ENCODE measurements at places on chromosomes 1 and 21.

- DNase-seq: no peak
These were observed 62.3 kb downstream of the SLC19A1 start for GRCh38 chr21:45479691-45480675.

DNA sequence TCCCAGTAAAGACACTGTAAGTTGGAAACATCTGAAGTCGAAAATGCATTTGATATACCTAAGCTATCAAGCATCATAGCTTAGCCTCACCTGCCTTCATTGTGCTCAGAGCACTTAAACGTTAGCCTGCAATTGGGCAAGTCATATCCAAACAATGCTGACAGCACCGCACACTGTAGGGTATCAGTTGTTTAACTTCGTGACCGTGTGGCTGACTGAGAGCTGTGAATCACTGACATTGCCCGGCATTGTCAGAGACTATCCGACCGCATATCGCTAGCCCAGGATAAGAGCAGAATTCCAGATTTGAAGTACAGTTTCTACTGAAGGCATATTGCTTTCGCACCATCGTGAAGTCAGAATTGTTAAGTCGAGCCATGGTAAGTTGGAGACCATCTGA lies 41.5 kb downstream of the GALNT2 start:
- DNase-seq: no peak

DNA sequence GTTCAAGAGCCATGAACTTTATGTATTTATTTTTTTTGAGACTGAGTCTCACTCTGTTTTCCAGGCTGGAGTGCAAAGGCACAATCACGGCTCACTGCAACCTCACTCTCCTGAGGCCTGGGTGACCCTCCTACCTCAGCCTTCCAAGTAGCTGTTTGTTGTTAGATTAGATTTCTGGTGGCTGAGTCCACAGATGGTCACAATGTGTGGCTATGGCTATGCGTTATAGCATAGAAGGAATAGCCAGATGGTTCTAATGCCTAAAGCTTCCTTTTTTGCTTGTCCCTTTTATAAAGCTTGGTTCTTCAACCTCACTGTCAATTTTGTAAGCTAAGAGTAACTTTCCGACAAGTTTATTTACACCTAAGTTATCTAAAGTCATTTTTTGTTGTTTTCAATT lies 62.3 kb upstream of the FMN2 start:
- DNase-seq: no peak

GRCh38 chr1:67634396-67634935 lies 50.5 kb upstream of the GADD45A start:
- no peak for DNase-seq

DNA sequence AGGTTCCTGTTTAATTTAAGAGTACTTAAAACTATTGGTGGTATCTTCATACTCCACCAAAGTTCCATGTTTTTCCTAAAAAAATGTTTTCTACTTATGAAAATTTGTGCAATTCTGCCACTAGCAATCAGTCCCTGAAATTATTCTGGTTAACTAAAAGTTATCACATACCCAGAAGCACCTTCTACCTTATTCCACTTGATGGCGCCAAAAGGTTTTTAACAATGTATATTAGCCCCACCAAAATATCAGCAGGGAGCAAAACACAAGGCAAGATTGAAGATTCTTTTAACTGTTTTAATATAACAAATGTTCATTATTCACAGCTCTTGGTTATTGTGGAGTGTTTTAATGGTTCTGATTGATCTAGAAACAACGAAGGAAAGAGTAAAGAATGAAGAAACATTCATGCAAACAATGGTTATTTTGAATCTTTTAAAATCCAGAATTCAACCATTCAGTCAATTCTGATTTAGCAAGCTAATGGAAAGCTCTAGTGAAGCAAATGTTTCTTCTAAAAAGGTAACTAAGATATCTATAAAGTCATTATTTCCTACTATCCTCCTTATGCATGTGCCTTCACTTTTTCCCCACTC lies 67.2 kb downstream of the TTLL7 start:
- no peak for DNase-seq

DNA sequence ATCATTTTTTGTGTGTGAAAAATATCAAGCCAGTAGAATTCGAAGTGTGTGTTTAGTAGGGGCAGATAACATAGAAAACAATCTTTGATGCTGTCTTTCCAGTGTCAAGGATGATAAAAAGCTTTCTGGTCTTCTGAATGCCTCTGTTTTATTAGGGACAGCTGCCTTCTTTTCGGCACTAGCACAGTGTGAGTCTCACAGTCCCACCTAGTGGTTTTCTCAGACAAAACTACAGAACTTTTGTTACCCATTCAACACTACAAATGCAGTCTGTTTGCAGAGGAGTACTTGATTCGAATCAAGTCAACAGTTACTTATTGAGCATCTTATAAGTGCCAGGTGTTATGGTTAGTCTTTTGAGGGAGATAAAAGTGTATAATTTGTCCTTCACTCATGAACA lies 30.6 kb upstream of the MCOLN3 start:
- no peak for DNase-seq

DNA sequence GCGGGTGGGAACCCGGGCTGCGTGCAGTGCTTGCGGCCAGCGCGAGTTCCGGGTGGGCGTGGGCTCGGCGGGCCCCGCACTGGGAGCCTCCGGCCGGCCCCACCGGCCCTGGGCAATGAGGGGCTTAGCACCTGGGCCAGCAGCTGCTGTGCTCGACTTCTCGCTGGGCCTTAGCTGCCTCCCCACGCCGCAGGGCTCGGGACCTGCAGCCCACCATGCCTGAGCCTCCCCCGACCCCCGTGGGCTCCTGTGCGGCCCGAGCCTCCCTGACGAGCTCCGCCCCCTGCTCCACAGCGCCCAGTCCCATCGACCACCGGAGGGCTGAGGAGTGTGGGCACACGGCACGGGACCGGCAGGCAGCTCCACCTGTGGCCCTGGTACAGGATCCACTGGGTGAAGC lies 23.7 kb upstream of the CLIC4 start:
- DNase-seq: no peak

- no peak for DNase-seq
These were observed 210.9 kb downstream of the TGFB2 start for GRCh38 chr1:218556016-218556415.

GRCh38 chr1:114345930-114346479 lies 165.0 kb downstream of the TRIM33 start:
- DNase-seq: no peak

DNA sequence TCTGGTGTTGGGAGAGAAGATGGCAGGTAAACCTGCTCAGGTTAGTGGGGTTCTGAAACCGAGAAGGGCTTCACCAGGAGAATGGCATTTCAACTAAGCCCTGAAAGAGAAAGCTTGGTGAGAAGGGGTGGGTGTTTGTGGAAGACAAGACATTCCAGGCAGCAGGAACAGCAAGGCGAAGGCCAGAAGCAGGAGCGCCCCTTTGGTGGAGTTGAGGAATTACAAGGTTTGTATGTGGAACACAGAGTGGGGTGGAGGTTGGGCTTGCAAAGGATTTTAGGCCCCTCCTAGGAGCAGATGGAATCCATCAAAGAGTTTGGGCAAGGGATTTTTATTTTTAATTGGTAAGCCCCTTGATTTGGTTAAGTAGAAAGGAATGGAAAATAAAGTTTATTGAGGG lies 24.8 kb upstream of the ELOA start:
- no peak for DNase-seq

- no peak for DNase-seq
These were observed 152.6 kb downstream of the ETS2 start for GRCh38 chr21:38958323-38958705.

DNA sequence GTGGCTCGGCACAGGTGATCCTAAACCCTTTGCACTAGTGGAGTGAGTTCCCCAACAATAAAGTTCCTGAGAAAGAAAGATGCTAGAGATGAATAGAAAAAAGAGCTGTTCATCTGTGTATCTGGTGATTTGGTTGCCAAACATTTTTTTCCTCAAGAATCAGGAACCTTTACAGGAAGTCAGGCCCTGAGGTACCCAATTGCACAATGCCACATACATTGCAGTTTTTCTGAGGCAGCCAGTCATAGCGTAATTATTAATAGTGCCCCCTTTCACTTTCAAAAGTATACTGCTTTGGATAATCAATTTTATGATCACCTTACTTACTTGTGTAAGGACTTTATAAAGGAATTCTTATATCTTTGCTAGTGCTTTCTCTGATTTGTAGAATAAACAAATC lies 346.3 kb upstream of the POU3F1 start:
- DNase-seq: no peak

DNA sequence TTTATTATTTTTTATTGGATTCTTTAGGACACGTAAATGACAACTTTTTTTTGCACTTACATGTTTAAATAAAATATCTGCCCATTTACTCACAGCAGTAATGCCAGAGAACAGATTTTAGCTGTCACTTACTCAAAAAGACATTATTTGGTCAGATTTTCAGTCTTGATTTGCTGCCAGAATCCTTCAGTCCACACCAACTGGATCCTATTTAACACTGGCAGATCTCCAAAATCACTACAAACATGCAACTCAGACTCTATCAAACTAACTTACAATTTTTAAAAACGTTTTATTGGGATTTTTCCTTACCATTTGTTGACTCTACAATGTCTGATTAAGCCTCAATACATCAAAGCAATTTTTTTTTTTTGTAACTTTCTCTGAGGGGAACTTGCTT lies 11.1 kb downstream of the ATP6V1G3 start:
- no peak for DNase-seq

GRCh38 chr1:201229771-201230635 lies 39.4 kb downstream of the IGFN1 start:
- no peak for DNase-seq

DNA sequence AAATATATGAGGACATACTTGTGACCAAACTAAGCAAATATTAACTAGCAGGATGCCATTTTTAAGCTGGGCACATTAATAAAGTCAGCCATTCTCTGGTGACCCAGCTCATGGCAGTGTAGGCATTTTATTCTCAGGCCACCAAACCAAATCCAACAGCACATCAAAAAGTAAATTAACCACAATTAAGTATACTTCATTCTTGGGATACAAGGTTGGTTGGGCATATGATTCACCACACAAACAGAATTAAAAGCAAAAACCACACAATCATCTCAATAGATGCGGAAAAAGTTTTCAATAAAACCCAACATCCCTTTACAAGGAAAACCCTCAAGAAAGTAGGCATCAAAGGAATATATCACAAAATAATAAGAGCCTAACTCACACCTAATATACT lies 101.3 kb downstream of the FAF1 start:
- no peak for DNase-seq

DNA sequence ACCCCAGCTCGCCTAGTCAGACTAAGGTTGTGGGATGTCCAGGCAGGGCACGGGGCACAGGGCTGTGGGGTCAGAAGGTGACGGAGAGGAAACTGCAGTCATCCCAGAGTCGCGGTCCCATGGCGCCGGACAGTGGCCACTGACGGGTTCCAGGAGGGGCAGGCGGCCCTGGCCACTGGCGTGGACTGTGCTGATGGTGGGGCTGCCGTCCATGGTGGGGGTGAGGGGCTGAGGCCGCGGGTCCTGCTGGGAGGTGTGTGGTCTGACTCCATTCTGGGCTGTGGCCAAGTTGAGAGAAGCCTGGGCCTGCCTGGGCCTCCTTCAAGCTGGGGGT lies 32.0 kb downstream of the PCNT start:
- DNase-seq: no peak

GRCh38 chr1:47694011-47694890 lies 256.4 kb downstream of the FOXD2 start:
- DNase-seq: no peak

GRCh38 chr1:201414051-201414738 lies 7.3 kb downstream of the TNNI1 start:
- DNase-seq: no peak

GRCh38 chr1:26696654-26697430 lies 1.0 kb downstream of the ARID1A start:
- DNase-seq: no peak

- DNase-seq: no peak
These were observed 128.0 kb upstream of the ERG start for GRCh38 chr21:38626306-38626705.

DNA sequence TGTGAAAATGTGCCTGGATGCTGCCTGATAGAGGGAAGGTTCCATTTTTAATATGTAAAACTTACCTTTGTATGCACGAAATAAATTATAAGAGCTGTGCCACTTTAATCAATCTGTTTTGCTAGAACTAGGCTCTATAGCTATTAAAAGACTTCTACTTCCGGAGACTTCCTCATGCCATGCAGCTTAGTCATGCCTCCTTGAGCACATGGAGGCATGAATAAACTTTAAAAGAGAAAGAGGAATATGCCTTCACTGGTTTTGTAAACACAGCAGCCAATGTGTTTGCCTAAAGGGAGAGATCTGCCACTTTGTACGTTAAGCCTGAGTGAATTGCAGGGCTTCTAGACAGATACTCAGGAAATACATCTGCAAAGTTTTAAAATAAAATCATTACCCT lies 604.6 kb downstream of the LRRIQ3 start:
- no peak for DNase-seq

GRCh38 chr1:64687725-64688327 lies 57.0 kb upstream of the RAVER2 start:
- DNase-seq: no peak

GRCh38 chr1:55380355-55380970 lies 165.3 kb upstream of the USP24 start:
- no peak for DNase-seq

- DNase-seq: no peak
These were observed 148.6 kb downstream of the NCAM2 start for GRCh38 chr21:21146587-21147373.

GRCh38 chr1:54984131-54984842 lies 3.9 kb downstream of the TMEM61 start:
- no peak for DNase-seq

GRCh38 chr1:59139396-59139795 lies 157.5 kb upstream of the FGGY start:
- no peak for DNase-seq
